Ureter (tissue), 1 donor: ENCODE measurements at places on chromosomes 4 and X. TPM values are rescaled to one million over a fixed set of nuclear protein-coding genes. Genes with fewer than 3 reads are reported as not detected.

Gene XAGE2
- total RNA-seq: not detected

Gene ASMT
- total RNA-seq: 1.3 TPM

DNA sequence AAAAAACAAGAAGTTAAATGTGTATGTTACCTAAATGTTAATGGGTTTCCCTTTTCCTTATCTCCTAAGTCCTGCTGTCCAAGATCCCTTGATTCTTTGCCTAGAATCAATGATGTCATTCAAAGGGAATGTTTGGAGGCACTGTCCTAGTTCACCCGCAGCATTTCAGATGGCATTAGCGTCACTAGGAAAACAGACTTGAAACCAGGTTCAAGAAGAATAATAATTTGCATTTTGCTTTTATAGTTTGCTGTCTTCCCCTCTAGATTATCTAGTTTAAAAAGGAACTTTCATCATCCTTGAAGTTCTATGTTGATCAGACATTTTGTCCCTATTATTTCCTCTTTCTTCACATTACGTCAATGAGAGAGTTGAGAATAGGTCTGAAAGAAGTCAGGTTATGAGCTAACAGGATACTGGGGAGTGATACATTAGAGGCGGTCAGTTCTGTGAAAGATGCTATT, 234.1 kb upstream of the PGRMC2 start:
- DNase-seq: no peak

- peak; percentile 66 for DNase-seq
Measured at GRCh38 chrX:136147315-136147901, at the start of gene FHL1. TSS of gene FHL1 (plus strand) at chrX:136147533.

Gene NDST4
- total RNA-seq: not detected

GRCh38 chr4:170307182-170307581, 217.4 kb upstream of the AADAT start:
- no peak for DNase-seq
